ENCODE measurements at places on chromosomes 16 and 17. TPM values are rescaled to one million over a fixed set of nuclear protein-coding genes. Genes with fewer than 3 reads are reported as not detected.

GRCh38 chr17:14061666-14062560 lies 7.4 kb upstream of the COX10 start:
- no peak for DNase-seq

GRCh38 chr17:50861822-50862528 lies 4.2 kb downstream of the TOB1 start:
- no peak for DNase-seq

- DNase-seq, result no peak
These were observed 89.2 kb downstream of the SPECC1 start for GRCh38 chr17:20098314-20098713.

Gene HSD17B1
- 1.2 TPM for total RNA-seq

Gene NOMO2
- 67.3 TPM for total RNA-seq

Gene C16orf74
- 3.9 TPM for total RNA-seq

Gene PLCD3
- 4.2 TPM for total RNA-seq

Data from activated naive CD8-positive, alpha-beta T cell treated with anti-CD3 and anti-CD28 coated beads, Interleukin-2, amount 10 ng/mL, durations not matched to agents 7 days and 5 days (primary cell).